SJCRH30 (cell line): ENCODE measurements at places on chromosomes 16 and 17.

- DNase-seq, result no peak
Observed at GRCh38 chr16:11615748-11616447, 29.2 kb upstream of the LITAF start.

- no peak for DNase-seq
Observed at GRCh38 chr16:67164599-67165061, at the start of gene HSF4. Gene HSF4, plus strand, starts transcription at chr16:67164745. Its CDS starts 67 bp downstream, at chr16:67164812.

GRCh38 chr17:54368906-54369305, 531.7 kb upstream of the TOM1L1 start:
- DNase-seq, result peak; percentile 2

GRCh38 chr16:63617047-63617989, 1504.5 kb downstream of the CDH11 start:
- peak; percentile 10 for DNase-seq

- peak; percentile 87 for DNase-seq
Observed at GRCh38 chr17:17387498-17388362, 84.6 kb downstream of the NT5M start.

DNA sequence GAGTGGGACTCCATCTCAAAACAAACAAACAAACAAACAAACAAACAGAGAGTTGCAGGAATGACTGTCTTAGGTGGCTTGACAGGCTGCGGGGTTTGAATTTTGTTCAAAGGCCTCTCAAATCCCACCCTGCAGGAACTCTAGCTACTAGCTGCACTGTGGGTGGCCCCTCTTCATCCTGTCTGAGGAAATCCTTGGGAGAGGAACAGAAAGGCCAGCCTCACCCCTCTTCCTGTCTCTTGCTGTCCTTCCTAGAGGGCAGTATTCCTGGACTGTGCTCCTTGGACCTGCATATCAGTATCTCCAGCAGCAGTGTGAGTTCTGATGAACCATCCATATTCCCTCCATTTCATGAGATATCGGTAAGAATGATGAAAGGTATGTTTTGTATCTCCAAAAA, 2.0 kb upstream of the CCDC92B start:
- peak; percentile 3 for DNase-seq

- DNase-seq, result no peak
Observed at GRCh38 chr17:59550703-59551102, 14.7 kb upstream of the DHX40 start.

GRCh38 chr16:72845322-72846020, 202.5 kb downstream of the ZFHX3 start:
- no peak for DNase-seq

DNA sequence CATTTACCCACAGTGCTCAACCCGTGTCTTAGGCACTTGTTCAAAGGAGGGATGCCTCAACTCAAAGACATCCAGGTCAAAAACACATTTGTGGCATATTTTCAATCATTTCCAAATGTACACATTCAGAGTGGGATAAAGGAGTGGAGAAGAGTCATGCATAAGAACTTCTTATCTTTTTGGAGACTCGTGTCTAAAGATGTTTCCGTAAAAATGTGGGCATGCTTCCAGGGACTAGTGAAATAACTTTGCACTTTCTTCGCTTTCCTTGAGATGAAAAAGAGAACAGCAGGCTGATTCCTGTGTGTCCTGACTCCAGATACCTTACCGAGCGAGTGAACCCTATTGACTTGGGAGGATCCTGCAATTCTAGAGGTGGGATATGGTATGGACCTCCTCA, 256.6 kb upstream of the KCNJ16 start:
- no peak for DNase-seq
